ENCODE measurements at places on chromosomes 3 and 15.
A peak's percentile ranks its signal among the peaks of the same experiment; 100 is the strongest.

- DNase-seq, result peak; percentile 53
These were observed 17.6 kb upstream of the EPHB3 start for GRCh38 chr3:184543843-184544512.

DNA sequence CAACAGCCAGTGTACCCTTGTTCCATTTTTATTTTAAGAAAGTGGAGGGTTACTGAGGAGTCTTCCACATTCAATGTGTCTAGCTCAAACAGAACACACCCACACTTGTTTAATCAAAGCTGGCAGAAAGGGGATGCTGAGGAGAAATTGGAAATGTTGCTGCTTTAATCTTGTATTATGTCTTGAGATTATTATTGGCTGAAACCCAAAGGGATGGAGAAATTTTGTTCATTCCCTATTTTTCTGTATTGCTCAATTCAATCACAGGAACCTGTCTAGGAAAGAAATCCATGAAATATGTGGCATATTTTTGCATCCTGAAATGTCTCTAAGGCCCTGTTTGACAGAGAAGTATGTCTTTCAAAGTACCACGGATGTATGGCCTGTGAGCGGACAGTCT lies 238.0 kb downstream of the MYRIP start:
- no peak for DNase-seq

GRCh38 chr3:38100498-38100897 lies 36.4 kb downstream of the ACAA1 start:
- no peak for DNase-seq

DNA sequence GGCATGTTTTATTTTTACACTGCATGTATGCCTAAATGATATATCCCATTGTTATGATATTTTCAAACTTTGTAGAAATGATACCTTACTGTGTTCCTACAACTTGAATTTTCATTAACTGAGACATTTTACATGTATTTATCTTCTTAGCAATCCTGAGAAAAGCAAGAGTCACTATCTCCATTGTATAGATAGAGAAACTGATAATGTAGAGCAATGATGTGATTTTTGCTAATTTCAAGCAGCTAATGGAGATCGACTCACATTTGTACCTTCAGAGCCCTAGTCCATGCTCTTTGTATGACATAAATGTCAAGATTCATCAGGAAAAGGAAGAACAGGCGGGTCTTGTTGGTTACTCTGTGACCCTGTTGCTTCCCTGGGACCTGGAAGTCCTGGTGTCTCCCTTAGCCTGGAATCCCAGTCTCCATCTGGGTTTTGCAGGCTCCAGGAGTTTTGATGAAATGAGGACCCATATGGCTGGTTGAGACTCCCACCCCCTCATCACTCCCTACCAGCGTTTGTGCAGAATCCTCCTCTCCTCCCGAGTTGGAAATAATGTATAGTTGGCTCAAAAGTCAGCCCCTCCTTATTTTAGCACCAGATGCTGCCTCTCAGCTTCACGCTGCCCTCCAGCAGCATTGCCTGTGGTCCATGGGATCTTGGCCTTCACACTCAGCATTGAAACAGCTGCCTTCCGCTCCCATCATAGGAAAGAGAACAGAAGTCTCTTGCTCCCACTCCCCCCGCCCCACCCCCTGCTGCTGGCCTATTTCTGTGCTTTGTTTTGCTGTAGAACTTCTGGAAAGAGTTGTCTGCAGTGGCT lies 67.1 kb downstream of the APBA2 start:
- no peak for DNase-seq

Data from stimulated activated CD8-positive, alpha-beta memory T cell treated with anti-CD3 and anti-CD28 coated beads, Interleukin-15, amount 100 ng/mL, for 48 hours (primary cell).